ENCODE measurements at places on chromosomes 4 and X. TPM values are rescaled to one million over a fixed set of nuclear protein-coding genes. Genes with fewer than 3 reads are reported as not detected.

DNA sequence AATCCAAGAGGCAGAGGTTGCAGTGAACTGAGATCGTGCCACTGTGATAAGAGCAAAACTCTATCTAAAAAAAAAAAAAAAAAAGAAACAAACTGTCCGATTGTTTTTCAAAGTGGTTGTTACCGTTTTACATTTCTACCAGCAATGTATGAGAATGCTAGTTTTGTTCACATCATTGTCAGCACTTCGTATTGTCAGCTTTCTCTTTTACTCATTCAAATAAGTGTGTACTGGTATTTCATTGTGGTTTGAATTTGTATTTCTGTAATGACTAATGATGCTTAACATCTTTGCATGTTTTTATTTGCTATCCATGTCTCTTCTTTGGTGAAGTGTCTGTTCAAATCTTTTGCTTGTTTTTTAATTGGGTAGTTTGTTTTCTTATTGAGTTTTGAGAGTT lies 65.8 kb downstream of the GPR101 start:
- H3K36me3 ChIP-seq: no peaks in the 10 kb centered on the region
- no peaks in the 10 kb centered on the region for H3K27me3 ChIP-seq
- DNase-seq: no peak
- no peak overlapping the region for H3K4me3 ChIP-seq

DNA sequence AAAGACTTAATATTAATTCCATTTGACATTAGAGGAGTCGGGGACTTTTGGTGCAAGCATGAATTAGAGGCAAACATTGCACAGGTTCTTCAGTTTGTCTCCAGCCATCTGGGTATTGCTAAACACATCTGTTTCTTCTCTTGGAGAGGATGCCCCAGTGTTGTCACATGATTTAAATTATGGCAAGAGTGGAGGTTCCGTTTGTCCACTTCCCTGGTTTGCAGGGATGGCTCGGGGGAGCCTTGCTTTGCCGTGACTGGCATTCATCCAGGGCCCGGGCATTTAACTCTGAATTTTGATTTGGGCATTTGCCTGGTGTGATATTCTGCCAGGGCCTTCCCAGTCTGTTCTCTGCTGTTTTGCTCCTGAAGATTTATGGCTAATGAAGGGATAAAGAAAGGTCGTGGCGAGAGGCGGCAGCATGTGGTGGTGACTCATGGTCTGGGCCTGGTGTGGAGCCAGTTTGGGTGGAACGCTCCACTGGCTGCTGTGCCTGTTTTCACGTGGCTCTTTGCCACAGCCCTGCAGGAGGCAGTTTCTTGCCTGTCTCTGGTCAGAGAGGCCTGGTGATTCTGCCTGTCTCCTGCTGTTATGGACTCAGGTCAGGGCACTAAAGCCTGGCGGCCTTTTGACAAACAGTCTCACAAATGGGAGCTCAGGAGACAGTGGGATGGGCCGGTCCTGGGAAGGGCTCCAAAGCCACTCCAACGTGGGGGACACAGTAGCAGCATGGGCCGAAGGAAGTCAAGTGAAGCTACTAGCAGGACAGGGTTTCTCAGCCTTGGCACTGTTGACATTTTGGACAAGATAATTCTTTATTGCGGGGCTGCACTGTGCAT lies 99.4 kb upstream of the PGRMC2 start:
- no peaks in the 10 kb centered on the region for H3K27me3 ChIP-seq
- no peaks in the 10 kb centered on the region for H3K36me3 ChIP-seq
- peak; percentile 96 for DNase-seq
- H3K27ac ChIP-seq: peak overlapping the region; percentile 94
- peaks cover 35% of the 10 kb centered on the region for H3K4me1 ChIP-seq

GRCh38 chrX:118847676-118848075 lies 24.1 kb downstream of the ZCCHC12 start:
- no peak overlapping the region for H3K27ac ChIP-seq
- peaks cover 6% of the 10 kb centered on the region for H3K4me1 ChIP-seq

GRCh38 chrX:2442694-2443093 lies 58.1 kb downstream of the DHRSX start:
- no peaks in the 10 kb centered on the region for H3K36me3 ChIP-seq
- H3K4me3 ChIP-seq: no peak overlapping the region
- H3K4me1 ChIP-seq: no peaks in the 10 kb centered on the region
- no peak overlapping the region for H3K27ac ChIP-seq

- H3K4me1 ChIP-seq: no peaks in the 10 kb centered on the region
- no peak overlapping the region for H3K27ac ChIP-seq
- H3K36me3 ChIP-seq: no peaks in the 10 kb centered on the region
- H3K4me3 ChIP-seq: no peak overlapping the region
- H3K27me3 ChIP-seq: no peaks in the 10 kb centered on the region
Measured at GRCh38 chrX:94053575-94053974, 379.6 kb downstream of the FAM133A start.

GRCh38 chr4:150573534-150573933 lies 8.4 kb upstream of the MAB21L2 start:
- no peak for DNase-seq
- H3K27me3 ChIP-seq: no peaks in the 10 kb centered on the region
- no peaks in the 10 kb centered on the region for H3K4me1 ChIP-seq
- no peak overlapping the region for H3K27ac ChIP-seq
- no peak overlapping the region for H3K4me3 ChIP-seq

DNA sequence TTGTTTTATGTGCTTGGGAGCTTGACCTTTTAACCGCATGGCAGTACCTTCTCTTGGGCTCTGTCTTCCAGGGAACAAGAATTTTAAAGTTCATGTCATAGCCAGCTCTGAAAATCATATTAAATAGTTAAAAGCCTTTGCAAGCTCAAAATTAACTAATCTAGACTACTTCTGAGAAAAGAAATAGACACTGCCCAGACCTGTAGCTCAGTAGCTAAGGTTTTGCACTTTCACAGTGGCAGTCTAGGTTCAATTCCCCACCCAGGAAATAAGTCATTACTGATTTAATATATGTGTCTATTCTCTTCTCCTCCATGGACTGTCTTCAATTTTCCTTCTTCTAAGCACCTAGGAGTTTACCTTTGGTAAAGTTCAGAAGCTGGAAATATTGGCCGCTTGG lies 27.4 kb downstream of the HSD17B11 start:
- H3K27me3 ChIP-seq: no peaks in the 10 kb centered on the region
- DNase-seq: no peak
- no peak overlapping the region for H3K4me3 ChIP-seq
- H3K4me1 ChIP-seq: no peaks in the 10 kb centered on the region
- no peak overlapping the region for H3K27ac ChIP-seq

Gene RAB40A
- 0.71 TPM for total RNA-seq

Gene TBC1D9
- total RNA-seq: 15.8 TPM

DNA sequence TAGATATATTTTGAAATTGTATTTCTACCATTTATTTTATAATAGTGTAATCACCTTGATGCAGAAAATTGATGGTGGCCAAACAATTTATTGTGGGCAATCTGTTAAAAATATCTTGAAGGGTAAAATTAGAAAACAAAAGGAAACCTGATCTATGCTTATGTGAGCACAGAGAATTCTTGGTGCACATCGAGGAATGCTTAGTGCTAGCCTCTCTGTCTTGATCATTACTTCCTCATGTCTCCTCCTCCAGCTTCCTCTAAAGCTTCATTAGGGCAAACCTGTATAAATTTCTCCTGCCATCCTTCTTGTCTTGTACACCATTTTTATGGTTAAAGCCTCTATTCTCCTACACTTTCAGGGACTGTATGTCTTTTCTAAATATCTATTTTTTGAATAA lies 725.8 kb downstream of the RAPGEF2 start:
- no peak overlapping the region for H3K27ac ChIP-seq
- DNase-seq: no peak
- no peaks in the 10 kb centered on the region for H3K4me1 ChIP-seq
- H3K36me3 ChIP-seq: no peaks in the 10 kb centered on the region
- H3K27me3 ChIP-seq: no peaks in the 10 kb centered on the region
- H3K4me3 ChIP-seq: no peak overlapping the region

DNA sequence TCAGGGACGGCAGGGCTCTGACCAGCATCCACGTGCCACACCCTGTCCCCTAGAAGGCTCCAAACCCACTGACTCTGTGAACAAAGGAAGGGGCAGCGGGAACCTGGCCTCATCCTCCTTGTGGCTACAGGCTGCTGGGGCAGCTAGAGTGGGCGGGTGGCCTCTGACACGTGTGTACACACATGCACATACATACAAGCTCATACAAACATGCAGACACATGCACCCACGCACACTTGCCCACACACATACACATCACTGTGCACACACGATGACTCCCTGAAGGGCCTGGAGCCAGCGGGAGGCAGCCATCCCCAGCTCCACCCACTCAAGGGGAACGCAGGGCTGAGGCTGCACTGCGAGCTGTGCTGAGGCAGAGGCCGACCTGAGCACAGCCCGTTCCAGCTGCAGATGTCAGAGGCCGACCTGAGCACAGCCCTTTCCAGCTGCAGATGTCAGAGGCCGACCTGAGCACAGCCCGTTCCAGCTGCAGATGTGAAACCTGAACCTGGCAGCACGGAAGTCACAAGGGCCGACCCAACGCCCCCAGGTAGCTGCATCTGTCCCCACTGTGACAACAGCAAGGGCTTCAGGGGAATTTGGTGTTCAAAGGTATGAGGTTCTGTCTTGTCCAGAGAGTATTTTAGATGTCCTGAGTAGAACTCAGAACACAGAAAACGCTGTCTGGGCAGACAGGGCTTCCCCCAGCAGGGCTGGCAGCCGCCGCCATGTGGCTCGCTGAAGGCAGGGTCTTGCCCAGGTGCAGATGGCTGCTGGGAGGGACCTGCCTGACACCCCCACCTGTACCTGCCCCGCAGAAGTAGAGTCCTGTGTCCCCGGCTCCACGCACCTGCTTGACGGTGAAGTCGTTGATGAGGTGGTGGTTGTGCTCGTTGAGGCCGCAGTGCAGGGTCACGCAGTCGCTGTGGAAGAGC lies 33.5 kb downstream of the CTBP1 start:
- H3K27ac ChIP-seq: no peak overlapping the region
- H3K36me3 ChIP-seq: peaks cover 30% of the 10 kb centered on the region
- H3K4me3 ChIP-seq: no peak overlapping the region
- no peaks in the 10 kb centered on the region for H3K27me3 ChIP-seq
- DNase-seq: no peak

GRCh38 chr4:3614731-3614980 lies 82.4 kb upstream of the LRPAP1 start:
- H3K36me3 ChIP-seq: no peaks in the 10 kb centered on the region
- H3K4me1 ChIP-seq: peaks cover 7% of the 10 kb centered on the region
- DNase-seq: no peak
- no peak overlapping the region for H3K4me3 ChIP-seq

DNA sequence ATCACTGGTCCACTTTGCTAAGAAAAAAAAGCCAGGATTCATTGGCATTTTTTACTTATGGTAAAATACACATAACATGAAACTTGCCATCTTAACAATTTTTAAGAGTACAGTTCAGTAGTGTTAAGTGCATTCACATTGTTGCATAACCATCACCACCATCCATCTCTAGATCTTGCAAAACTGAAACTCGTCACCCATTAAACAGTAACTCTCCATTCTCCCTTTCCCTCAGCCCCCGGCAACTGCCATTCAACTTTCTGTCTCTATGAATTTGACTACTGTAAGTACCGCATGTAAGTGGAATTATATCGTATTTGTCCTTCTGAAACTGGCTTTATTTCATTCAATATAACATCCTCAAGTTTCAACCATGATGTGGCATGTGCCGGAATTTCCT lies 56.3 kb upstream of the LNX1 start:
- no peak overlapping the region for H3K27ac ChIP-seq
- H3K4me3 ChIP-seq: no peak overlapping the region
- H3K27me3 ChIP-seq: no peaks in the 10 kb centered on the region
- H3K4me1 ChIP-seq: peaks cover 12% of the 10 kb centered on the region

Gene CXCL9
- 2.3 TPM for total RNA-seq

DNA sequence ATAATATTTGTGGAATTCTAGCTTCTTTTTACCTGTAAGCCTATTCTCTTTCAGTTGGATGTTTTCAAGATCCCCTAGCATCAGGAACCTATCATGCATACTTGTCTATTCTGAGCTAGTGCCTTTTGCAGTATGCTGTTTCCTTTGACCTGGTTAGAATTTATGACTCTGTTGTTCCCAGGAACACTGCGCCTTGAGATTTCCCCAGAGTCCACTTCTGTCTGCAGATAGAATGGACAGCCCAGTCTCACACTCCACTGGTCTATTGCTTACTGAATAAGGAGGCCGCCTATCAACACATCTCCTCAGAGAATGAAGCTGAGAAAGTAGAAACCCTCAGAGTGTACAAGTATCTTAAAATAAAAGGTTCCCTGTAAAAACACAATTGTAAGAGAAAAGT lies 465.1 kb upstream of the GALNTL6 start:
- H3K27ac ChIP-seq: no peak overlapping the region
- no peak for DNase-seq
- no peaks in the 10 kb centered on the region for H3K36me3 ChIP-seq
- no peaks in the 10 kb centered on the region for H3K27me3 ChIP-seq

GRCh38 chr4:108917255-108917654 lies 154.4 kb upstream of the ETNPPL start:
- no peak overlapping the region for H3K27ac ChIP-seq
- no peak for DNase-seq
- no peaks in the 10 kb centered on the region for H3K36me3 ChIP-seq
- no peaks in the 10 kb centered on the region for H3K4me1 ChIP-seq
- H3K4me3 ChIP-seq: no peak overlapping the region
- H3K27me3 ChIP-seq: no peaks in the 10 kb centered on the region

DNA sequence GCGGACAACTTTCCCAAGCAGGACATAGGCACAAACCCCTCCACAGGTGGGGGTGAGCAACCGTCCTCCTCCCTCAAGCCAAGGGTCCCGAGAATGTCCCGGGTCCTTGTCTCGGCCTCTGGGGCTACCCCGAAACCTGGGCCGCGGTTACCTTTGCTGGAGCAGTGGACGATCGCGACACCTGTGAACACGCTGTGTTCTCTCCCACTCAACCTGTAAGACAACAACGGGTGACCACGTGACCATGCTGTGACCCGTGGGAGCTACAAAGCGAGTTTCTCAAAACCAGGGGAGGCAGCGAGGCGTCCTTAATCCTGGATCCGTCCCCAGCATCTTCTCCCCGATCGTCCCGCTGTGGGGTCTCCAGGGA lies 17.9 kb downstream of the ASMTL start:
- H3K27ac ChIP-seq: no peak overlapping the region
- H3K36me3 ChIP-seq: peaks cover 13% of the 10 kb centered on the region

GRCh38 chr4:173246719-173247118 lies 78.1 kb downstream of the GALNT7 start:
- no peaks in the 10 kb centered on the region for H3K36me3 ChIP-seq
- H3K27ac ChIP-seq: no peak overlapping the region
- H3K4me3 ChIP-seq: no peak overlapping the region

All from thyroid gland (tissue), 4 donors.